ENCODE measurements at places on chromosomes 13 and 19.

GRCh38 chr13:87172166-87172835, 498.9 kb upstream of the SLITRK5 start:
- DNase-seq = no peak

DNA sequence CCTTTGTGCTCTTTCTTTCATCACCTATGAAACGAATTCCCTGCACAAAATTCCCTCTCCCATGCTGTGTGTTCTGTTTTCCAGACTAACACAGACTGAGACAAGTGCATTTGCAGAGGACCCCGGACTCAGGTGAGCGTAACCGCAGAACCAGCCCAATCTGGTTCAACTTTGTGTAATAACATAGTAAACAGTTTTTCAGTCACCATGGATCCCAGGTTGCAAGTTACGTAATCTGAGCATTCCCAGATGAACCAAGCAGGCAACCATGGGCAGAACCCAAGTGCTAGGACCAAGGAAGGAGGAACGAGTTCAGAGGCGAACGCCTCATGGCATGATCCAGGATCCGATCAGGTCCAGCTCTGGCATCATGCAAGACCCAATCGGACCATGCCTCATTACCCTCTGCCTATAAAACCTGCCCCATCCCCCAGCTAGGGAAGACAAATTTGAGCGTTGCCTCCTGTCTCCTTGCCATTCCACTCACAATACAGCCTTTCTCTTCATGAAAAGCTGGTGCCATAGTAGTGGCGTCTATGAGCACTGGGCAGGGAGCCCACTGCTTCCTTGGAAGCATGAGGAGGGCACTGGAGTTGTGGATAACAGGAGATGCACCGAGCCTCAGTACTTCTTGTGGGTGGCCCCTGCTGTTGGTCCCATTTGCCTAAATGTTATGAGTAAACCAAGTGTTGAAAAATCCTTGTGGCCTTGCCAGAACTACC, 107.6 kb downstream of the ABCC4 start:
- no peak for DNase-seq

DNA sequence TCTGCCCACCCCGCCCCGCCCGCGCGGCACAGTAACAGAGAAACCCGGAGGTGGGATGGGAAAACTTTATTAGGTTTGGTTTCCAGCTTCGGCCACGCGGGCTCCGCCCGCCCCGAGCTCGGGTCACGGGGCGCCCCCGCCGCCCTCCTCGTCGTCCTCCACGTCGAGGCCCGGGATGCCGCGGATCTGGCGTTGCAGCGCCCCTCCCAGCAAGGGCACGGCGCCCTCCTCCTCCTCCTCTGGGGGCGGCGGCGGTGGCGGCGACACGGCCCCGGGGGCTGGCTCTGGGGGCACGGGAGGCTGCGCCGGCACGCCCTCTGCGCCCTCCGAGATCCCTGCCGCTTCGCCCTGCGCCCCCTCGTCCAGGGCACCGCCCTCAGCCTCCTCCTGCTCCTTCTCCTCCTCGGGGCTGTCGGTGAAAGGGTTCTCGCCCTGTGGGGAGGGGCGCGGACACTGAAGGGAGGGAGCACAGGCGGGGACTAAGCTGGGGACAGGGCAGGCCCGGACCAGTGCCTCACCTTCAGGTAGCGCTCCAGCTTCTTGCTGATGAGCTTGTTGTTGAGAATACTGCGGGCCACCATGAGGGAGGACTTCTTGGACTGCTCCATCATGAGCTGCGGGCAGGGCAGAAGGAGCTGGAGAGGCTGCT, 536 bp upstream of the AKAP8 start:
- no peak for DNase-seq

DNA sequence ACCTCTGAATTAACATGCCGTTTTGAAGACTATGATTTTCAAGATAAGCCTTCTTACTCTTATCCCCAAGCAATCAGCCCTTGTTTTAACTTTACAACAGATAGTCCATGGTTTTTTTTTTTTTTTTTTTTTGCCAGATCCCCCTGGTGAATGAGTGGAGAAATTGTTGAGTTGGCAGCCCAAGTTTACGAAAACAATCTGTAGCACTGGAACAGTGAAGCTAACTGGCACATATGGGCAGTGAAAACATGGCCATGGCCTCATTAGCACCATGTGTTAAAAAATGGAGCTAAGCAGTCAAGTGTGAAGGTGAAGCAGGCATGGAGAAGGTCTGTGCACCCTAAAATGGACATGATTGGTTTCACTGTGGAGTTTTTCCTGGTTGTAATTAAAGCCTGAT, 812.1 kb upstream of the MIR17HG start:
- DNase-seq = no peak

DNA sequence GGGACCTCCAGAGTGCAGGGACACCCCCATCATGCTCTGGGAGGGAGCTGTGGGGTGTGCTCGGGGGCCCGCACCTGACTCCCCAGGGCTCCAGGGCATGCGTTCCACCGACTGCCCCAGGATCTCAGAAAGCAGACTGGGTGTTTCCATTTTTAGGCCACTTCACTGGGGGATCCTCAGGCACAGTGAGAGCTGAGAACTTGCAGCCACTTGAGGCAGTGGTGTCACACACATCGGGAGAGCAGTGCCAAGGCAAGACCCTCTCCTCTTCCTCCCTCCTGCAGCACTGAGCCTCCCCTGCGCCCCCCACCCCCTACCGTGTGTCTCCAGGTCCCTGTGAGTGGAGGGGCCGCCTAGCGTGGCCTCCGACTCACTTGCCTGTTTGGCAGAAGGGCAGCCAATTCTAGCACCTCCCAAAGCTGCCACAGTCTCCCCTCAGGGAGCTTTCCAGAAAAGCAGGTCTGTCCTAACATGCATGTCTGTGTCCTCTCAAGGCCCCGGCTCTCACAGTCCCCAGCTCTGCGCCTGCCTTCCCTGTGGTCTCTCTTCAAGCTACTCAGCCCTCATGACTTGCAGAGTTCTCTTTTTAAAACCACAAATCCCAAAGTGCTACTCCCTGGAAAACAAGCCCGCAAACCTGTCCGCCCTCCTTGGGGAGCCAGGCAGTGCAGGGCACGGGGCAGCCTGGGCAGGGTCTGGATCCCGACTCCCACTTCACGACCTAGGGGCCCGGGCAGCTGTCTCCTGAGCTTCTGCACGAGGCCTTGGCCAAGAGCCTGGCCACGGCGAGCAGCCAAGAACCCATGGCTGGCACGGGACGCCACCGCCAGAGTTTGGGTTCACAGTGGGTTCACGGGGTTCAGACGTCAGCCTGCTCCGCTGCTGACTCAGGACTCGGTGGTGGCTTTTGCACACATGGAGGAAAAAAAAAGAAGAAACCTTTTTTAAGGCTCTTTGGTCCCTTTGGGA, 94.1 kb downstream of the STK24 start:
- DNase-seq = no peak

GRCh38 chr13:98315466-98315865, 138.4 kb upstream of the RNF113B start:
- DNase-seq = no peak

DNA sequence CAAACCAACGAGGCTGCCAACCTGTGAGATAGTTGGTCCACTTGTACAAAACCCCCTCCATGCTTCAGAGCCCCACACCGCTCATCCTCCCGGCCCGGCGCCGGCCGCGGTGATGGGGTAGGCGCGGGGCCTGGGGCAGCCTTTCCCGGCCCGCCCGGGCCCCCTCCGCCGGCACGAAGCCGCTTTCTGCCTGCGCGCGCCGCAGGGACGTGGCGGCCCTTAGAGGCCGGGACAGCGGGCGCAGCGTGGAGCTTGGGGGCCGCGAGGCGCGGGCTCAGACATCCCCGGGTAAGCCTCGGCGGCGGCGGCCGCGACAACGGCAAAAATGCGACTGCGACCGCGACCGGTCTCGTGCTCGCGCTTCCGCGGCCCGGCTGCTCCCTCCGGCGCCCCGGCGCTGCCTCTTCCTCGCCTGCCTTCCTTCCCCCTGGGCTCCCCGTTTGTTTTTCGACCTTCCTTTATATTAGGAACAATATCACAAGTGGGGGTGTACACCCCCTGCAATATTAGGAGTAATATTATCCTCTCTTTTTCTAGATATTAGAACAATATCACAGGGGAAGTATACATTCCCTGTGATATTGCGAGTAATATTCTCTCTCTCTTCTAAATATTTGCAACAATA, 53.9 kb upstream of the CEACAM21 start:
- no peak for DNase-seq

- no peak for DNase-seq
Observed at GRCh38 chr19:15769586-15769985, 17.9 kb upstream of the OR10H5 start.

GRCh38 chr13:34011552-34012085, 193.7 kb downstream of the RFC3 start:
- DNase-seq = no peak

DNA sequence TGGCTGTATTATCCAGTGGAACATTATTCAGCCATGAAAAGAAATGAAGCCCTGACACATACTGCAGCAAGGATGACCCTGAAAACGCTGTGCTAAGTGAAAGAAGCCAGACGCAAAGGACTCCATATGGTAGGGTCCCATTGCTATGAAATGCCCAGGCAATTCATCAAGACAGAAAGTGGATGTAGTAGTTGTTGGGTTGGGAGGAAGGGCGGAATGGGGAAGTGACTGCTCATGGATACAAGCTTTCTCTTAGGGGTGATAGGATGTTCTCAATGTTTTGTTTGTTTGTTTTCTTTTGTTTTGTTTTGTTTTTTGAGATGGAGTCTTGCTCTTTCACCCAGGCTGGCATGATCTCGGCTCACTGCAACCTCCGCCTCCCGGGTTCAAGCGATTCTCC, 11.1 kb upstream of the CEACAM16 start:
- DNase-seq = no peak

DNA sequence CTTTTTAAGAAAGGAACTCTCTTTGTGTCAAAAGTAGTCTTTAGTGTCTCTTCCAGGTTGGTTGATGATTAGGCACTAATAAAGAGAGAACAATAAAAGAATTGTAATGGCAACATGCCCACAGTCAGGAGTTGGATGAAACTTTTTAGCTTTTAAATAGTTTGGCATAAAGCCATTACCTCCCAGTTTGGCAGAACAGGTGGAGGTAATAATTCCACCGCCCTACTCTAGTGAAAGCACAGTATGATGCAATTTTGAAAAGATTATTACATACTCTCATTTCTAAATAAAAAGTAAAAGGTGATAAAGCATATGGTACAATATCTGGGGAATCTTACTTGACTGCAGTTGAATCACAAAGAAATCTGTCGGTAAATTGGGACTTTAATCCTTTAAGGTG, 497.6 kb downstream of the SUCLA2 start:
- DNase-seq = no peak
